ENCODE measurements at places on chromosomes 1 and 21.

GRCh38 chr21:27001526-27001925, 34.6 kb upstream of the ADAMTS5 start:
- no peak for DNase-seq
- no peaks in the 10 kb centered on the region for H3K27me3 ChIP-seq
- H3K27ac ChIP-seq, result no peak overlapping the region
- no peaks in the 10 kb centered on the region for H3K36me3 ChIP-seq

- H3K27me3 ChIP-seq, result no peaks in the 10 kb centered on the region
- no peak for DNase-seq
- H3K36me3 ChIP-seq, result no peaks in the 10 kb centered on the region
Measured at GRCh38 chr1:228272831-228273571, 65.2 kb downstream of the OBSCN start.

- H3K27ac ChIP-seq, result no peak overlapping the region
- H3K27me3 ChIP-seq, result no peaks in the 10 kb centered on the region
- H3K4me3 ChIP-seq, result no peak overlapping the region
- no peak for DNase-seq
Measured at GRCh38 chr1:202752774-202753173, 42.5 kb upstream of the SYT2 start.

- peaks cover 7% of the 10 kb centered on the region for H3K36me3 ChIP-seq
- DNase-seq, result no peak
- H3K27me3 ChIP-seq, result no peaks in the 10 kb centered on the region
- no peak overlapping the region for H3K27ac ChIP-seq
- H3K4me3 ChIP-seq, result no peak overlapping the region
- H3K4me1 ChIP-seq, result peaks cover 3% of the 10 kb centered on the region
Measured at GRCh38 chr1:114745291-114745690, 12.5 kb downstream of the CSDE1 start.
